ENCODE measurements at places on chromosomes 3 and 15. TPM values are rescaled to one million over a fixed set of nuclear protein-coding genes. Genes with fewer than 3 reads are reported as not detected.

STAC gene
- not detected for total RNA-seq

BCHE gene
- 0.13 TPM for total RNA-seq

ECE2 gene
- not detected for total RNA-seq

P3H2 gene
- 0.79 TPM for total RNA-seq

GHSR gene
- total RNA-seq, result not detected

GPR62 gene
- not detected for total RNA-seq

LIPC gene
- 0.07 TPM for total RNA-seq

LYZL4 gene
- total RNA-seq, result not detected

RLBP1 gene
- not detected for total RNA-seq

CHRNB4 gene
- not detected for total RNA-seq

CHST13 gene
- total RNA-seq, result not detected

ZNF385D gene
- total RNA-seq, result 0.14 TPM

TRIM42 gene
- total RNA-seq, result not detected

All from thoracic aorta endothelial cell (primary cell).